ENCODE measurements at places on chromosomes 12 and 14.

GRCh38 chr14:40252817-40253447 is 820.7 kb upstream of the FBXO33 start:
- no peak for DNase-seq

GRCh38 chr14:31971612-31972011 is 105.5 kb upstream of the ARHGAP5 start:
- no peak for DNase-seq

GRCh38 chr12:16606201-16606849 is 363 bp upstream of the LMO3 start:
- no peak for DNase-seq

- DNase-seq = peak; percentile 41
These were observed 140.5 kb downstream of the FOXN3 start for GRCh38 chr14:89276424-89276975.

GRCh38 chr12:27449893-27450534 is 3.5 kb downstream of the SMCO2 start:
- no peak for DNase-seq

GRCh38 chr14:94322648-94323570 is at the start of gene SERPINA6:
Gene SERPINA6 (minus strand): TSS chr14:94323336. CDS start chr14:94314648, 8,688 bp downstream.
- no peak for DNase-seq

- DNase-seq = no peak
These were observed 19.0 kb downstream of the RPS6KA5 start for GRCh38 chr14:91041450-91041849.

- no peak for DNase-seq
These were observed 4.4 kb downstream of the MMP17 start for GRCh38 chr12:131832321-131833231.

- DNase-seq = no peak
These were observed 107.6 kb downstream of the KLHL28 start for GRCh38 chr14:44854114-44854513.

DNA sequence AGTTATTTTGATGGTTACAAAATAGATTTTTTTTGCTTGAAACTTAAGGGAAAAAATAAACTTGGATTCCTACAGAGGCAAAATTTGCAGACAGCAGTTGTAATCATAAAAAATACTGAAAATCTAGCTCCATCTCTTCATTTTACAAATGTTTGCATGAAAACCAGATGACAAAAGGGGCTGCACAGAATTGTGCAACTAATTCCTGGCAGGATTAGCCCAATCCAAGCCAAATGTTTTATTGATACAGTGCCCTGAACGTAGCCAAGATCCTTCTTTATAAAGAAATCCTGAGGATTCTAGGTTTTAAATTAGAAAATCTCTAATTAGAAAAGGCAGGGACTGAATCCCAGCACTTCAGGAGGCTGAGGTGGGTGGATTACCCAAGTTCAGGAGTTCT is 356.4 kb upstream of the SEL1L start:
- DNase-seq = no peak

GRCh38 chr14:71554959-71555612 is 377.1 kb upstream of the RGS6 start:
- no peak for DNase-seq

GRCh38 chr12:121295746-121296617 is 527 bp downstream of the CAMKK2 start:
- peak; percentile 22 for DNase-seq

DNA sequence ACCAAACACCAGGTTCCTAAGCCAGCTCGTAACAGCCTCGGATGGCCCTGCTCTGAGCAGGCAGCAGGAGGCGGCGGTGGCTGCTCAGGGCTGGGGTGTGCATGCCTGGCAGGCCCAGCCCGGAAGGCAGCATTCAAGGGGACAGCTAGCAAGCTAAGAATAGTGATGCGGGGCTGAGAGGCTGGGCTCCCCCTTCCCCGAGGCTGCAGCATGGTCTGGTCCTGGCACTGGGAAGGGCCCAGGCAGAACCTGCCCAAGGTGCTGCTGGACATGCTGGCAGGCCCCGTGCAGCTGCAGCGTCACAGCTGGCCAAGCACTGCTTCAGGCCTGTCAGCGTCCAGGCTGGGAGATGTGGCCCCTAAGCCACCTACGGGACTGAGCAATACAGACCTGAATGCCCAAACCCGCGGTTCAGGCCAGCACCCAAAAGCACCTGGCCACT is 26.4 kb upstream of the NUDT14 start:
- no peak for DNase-seq

GRCh38 chr14:100278702-100279101 is 27.5 kb downstream of the SLC25A29 start:
- DNase-seq = no peak

DNA sequence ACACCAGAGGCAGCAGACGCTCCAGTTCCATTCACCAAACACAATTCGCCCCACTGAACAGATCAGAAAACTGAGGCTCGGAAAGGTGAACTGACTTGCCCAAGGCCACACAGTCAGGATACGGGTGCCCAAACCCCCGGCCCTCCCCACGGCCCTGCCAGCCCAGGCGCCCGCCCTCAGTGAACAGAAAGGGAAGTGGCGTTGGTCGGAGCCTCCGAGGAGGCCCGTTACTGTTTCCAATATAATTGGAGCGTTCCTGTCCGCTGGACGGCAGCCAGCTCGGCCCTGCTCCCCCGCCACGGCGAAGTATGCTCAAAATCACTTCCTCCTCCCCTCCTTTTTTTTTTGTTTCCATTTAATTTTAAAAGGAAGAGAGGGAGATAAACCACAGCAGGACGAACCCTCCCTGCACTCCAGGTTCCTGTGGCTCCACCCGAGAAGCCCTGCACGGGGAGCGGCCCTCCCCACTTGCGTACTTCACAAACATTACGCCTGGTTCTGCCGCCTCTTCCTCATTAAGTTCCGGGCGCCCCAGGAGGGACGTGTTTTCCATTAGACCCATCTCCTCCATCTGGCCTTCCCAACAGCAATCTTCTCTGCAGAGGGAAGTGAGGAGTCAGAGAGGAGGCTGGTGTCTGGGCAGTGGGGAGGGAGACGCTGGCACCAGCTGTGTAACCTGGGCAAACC is 61.1 kb downstream of the NCOR2 start:
- DNase-seq = no peak
